Breast epithelium (tissue), 4 donors: ENCODE measurements at places on chromosomes 7 and 10. TPM values are rescaled to one million over a fixed set of nuclear protein-coding genes. Genes with fewer than 3 reads are reported as not detected.

The NXPH1 gene
- not detected for total RNA-seq

The ELN gene
- 31.8 TPM for total RNA-seq

The ARHGAP22 gene
- total RNA-seq: 4.8 TPM

DNA sequence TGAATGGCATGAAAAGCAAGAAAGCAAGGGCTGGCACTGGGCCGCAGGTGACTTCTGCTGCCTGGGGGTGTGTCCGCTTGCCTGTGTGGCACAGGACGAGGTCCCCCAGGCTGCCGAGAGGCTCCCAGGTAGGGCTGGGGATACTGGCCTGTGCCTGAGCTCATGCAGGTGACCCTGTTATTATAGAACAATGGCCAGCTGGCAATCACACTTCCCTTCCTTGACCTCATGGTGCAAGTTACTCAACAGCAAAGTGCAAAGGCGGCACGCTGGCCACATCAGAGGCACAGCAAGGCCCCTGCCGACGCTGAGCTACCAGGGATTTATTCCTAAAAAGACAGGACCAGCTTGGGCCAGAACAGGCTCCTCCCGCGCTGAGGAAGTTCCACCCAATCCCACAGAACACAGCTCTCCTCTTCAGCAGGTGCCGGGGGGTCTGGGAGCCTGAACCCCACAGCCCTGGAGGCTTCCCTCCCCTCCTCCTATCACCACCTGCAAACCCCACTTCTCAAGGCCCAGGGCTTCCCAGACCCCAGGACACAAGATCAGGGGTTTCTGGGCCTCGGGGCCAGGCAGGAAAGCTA is 1.4 kb upstream of the ADAM8 start:
- no peak for DNase-seq

GRCh38 chr7:27999829-28000228 is 180.8 kb downstream of the JAZF1 start:
- DNase-seq: no peak

DNA sequence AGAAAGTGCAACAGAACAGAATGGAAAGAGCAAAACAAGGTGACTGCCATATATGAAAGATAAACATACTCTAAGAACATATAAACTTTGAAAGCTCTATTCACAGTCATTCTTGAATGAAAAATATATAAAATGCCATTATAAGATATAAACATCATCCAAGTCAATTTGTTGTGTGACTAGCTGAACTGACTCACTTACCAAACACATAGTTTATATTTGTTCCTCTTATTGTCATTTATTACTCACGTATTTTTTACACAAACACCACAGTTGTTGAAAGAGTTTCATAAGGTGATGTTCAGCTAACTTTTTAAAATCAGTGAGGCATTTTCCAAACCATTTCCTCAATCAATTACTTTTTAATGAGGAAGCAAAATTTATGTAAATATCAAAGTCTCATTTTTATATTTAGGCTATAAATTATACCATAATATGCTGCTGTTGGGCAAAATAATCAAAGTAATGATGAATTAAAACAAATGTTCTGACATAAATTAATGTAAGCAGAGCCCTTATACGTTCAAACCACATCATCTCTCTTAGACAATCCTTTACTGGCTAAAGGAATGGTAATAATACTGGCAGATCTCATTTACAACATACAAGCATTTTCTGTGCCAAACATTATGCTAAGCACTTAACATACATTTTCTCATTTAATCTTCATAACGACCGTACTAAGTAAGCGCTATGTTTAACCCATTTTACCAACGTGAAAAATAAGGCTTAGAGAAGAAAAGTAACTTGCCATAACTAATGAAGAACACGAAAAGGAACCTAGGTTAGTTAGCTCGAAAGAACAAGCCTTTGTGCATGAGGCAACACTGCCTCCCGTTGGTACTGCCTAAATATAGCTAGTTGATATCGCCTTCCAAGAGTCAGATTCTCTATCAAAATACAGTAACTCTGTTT is 7.3 kb downstream of the LRRN3 start:
- no peak for DNase-seq

GRCh38 chr10:3623746-3624145 is 161.3 kb downstream of the KLF6 start:
- no peak for DNase-seq

- no peak for DNase-seq
Measured at GRCh38 chr10:51080311-51081006, 6.2 kb downstream of the PRKG1 start.

DNA sequence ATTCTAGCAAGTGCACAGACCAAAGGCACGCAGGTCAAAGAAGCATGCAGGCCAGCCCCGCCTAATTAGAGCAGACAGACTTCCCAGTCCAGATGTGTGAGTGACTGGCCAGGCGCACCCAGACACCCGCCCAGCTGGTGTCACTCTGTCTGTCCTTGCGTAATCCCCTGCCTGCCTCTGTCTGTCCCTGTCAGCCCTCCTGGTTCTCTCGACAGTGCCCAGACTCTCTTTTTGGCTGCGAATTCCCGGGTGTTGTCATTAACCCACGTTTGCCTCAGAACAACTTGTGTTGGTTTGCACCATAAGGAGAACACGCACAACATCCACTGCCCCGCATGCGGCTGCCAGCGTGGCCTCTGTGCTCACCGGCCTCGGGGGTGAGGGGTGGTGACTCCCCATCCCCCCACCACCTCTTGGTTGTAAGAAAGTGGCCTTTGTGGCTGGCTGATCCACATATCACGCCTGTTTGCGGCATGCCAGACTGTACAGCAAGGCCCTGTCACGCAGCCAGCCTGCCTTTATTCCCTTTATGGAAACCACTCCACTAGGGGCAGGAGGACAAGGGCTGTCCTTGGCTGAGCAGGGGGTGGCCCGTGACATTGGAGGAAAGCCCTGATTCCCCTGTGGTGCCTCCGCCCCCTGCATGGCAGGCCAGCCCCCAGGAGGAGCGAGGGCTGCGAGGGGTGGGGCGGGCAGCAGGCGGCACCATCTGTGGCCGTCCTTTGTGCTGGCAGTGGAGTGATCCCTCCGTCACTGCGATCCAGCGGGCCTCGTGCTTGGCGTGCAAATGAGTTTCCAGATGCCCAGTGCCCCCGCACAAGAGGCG is 72.8 kb upstream of the PPIF start:
- peak; percentile 80 for DNase-seq
